ENCODE measurements at places on chromosomes 2 and 18. TPM values are rescaled to one million over a fixed set of nuclear protein-coding genes. Genes with fewer than 3 reads are reported as not detected.

NPHP1 gene
- total RNA-seq: 5.5 TPM

AGBL5 gene
- 7.8 TPM for total RNA-seq

ASPRV1 gene
- 3.5 TPM for total RNA-seq

SERPINB4 gene
- total RNA-seq: not detected

PLA2R1 gene
- total RNA-seq: 2.7 TPM

IL37 gene
- not detected for total RNA-seq

ZNF396 gene
- not detected for total RNA-seq

RGPD4 gene
- total RNA-seq: not detected

LOXHD1 gene
- not detected for total RNA-seq

R3HDM1 gene
- total RNA-seq: 18.1 TPM

LYPD1 gene
- 3.3 TPM for total RNA-seq

DNA sequence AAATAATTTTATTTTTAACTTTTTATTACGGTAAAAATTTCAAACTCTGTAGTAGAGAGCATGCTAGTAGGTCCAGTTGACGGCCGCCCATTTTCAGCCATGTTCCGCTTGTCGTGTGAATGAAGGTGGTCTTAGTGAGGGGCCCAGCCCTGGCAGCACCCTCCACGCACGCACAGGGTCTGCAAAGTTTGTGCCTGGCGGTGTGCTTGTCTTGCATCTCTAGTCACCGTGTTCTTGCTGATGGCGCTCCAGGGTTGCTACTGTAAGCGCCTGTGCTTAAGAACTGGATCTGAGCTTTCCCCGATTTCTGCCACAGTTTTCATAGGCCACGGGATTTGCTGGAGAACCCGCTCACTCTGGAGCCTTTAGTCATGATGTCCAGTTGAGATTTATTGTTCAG is 28.9 kb downstream of the LDLRAD4 start:
- DNase-seq: no peak

DNA sequence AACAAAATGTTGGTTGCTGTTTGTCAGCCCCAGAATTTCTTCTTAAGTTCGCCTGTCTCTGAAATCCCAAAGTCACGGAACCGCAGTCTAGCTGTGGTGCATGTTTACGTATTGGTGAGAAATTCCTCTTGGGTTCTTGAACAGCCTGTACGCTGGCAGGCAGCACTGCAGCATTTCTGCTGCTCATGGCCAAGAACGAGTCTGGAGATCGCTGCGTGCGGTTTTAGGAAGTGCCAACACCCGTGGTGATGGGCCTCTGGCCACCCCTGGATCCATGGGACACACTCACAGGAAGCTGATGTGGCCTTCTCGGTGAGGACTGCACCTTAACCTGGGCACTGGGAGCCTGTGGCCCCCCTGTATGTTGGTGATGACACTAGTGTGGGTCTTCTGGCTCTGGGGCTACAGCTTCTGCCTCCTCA is 23.7 kb downstream of the ASB1 start:
- no peak for DNase-seq

- peak; percentile 52 for DNase-seq
Measured at GRCh38 chr2:28172114-28172898, 220.4 kb upstream of the FOSL2 start.

- no peak for DNase-seq
Measured at GRCh38 chr2:150710916-150711315, 223.4 kb upstream of the RND3 start.

GRCh38 chr2:68968221-68968620 is 6.2 kb upstream of the GKN1 start:
- DNase-seq: no peak

DNA sequence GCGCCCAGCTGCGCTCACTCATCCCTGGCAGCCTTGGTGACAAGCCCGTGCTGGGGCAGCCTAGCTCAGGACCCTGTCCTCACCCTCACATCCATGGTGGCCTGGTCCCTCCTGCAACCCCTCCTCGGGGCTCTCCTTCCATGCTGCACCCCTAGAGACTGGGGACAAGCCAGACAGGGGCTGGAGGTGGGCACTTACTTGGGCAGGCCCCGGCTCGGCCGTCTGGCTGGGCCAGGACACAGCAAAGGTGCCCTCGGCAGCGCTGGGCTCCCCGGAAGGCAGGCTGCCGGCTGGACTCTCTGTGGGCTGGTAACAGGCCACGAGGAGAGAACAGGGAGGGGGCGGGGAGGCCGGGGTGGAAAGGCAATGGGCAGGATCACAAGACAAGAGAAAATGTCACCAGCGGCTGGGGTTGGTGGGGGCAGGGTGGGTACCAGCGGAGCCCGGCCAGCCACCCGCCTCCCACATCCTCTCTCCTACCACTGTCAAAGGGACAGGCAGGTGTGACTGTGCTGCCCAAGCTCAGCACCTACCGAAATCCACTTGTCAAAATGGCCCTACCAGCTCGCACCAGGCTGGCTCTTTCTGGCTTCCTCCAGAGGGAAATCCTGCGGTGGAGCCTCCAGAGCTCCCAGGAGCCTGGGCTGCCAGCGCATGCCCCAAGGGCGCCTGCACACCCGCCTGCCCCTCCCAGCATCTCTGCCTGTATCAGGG is 54.7 kb downstream of the BIN1 start:
- peak; percentile 11 for DNase-seq

- DNase-seq: no peak
Measured at GRCh38 chr2:30162806-30163205, 16.0 kb downstream of the YPEL5 start.

DNA sequence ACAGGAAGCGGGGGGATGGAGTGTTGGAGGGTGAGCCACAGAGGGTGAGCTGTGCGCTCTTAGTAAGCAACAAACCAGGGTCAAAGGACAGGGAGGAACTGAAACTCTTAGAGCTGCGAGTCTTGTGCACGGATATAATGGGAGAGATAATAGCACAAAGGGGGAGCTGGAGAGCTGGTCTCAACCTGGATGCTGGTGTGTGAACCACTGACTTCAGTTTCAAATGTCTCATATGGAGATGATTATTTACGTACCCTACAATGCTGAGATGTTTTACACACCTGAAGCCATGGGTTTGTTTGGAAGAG is 35.9 kb downstream of the PTGR3 start:
- DNase-seq: no peak

DNA sequence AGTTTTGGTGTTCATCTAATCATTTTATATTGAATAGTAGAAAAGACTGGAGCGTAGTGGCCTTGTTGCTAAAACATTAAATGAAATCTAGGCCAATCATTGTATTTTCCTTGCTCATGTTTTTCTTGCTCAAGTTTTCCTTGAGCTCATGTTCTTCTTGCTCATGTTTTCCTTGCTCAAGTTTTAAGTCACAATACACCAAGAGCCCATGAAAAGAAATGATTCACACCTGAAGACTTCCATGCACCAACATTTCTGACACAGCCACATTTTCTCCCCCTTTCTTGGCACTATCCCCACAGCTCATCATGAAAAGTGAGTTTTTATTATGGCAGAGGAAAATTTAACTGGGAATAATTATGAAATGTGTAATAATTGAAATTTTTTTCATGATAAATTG is 92.0 kb downstream of the LRP1B start:
- no peak for DNase-seq

- no peak for DNase-seq
Measured at GRCh38 chr2:222733846-222734702, 62.6 kb downstream of the MOGAT1 start.

- DNase-seq: no peak
Measured at GRCh38 chr18:13051950-13052349, 60.8 kb downstream of the CEP192 start.

DNA sequence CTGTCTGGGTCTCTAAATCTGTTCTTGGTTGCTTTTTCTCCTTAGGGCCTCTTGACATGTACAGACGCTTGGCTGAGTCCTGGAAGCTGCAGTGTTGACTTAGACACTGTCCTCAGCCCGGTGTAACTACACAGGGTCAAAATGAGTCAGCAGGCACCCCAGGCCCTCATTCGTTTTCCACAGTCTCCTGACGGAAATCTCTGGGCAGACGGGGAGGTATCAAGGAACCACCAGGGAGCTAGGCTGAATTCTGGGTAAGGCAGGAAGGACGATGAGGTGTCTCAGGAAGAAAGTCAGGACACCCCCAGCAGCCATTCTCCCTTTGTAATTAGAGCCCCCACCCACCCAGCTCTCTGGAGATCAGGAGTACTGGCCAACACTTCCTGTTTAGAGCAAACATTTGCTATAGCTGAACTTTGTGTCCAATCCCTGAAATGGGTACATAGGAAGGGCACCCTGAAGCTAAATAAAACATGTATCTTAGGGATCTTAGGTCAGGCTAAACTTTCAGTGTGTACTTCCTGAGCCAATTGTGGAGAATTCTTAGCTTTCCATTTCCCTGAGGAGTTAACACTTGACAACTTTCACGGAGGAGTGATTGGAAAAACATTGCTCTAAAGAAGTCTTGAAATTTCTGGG is 23.9 kb upstream of the EPAS1 start:
- DNase-seq: no peak

- DNase-seq: no peak
Measured at GRCh38 chr18:48997985-48998831, 47.4 kb upstream of the SMAD7 start.

GRCh38 chr2:183868707-183869106 is 729.6 kb upstream of the ZNF804A start:
- no peak for DNase-seq

DNA sequence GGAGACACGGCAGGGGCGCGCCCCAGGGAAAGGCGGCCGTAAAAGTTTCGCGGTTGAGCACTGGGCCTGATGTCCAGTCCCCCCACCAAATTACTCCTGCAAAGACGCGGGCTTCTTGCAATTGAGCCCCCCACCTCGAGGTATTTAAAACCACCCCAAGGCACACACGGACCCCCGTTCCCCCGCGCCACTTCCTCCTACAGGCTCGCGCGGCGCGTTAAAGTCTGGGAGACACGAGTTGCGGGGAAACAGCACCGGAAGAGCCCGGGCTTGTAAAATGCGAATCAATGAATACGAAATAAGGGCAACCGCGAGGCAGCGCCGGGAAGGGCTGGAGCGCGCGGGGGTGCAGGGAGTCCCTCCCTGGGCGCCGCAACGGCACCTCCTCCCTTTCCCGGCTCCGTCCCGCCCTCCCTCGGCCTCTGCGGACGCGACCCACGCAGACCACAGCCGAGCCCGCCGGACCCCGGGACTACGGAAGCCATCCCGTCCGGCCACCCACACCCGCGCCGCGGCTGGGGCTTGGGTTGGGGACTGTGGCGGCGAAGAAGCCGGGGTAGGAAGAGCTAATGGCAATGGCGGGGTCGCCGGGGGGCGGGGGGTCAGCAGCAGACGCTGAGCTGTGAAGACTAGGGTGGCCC is 918 bp upstream of the NETO1 start:
- peak; percentile 14 for DNase-seq

DNA sequence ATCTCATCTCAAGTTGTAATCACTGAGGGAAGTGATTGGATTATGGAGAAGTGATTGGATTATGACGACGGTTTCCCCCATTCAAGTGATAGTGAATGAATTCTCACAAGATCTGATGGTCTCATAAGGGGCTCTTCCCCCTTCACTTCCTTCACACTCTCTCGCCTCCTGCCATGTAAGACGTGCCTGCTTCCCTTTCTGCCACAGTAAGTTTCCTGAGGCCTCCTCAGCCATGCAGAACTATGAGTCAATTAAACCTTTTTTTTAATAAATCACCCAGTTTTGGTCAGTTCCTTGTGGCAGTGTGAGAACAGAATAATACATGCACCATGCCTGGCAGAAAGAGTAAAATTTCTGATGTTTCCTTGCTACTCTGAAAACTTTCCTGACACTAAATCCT is 36.6 kb downstream of the CEP68 start:
- no peak for DNase-seq

DNA sequence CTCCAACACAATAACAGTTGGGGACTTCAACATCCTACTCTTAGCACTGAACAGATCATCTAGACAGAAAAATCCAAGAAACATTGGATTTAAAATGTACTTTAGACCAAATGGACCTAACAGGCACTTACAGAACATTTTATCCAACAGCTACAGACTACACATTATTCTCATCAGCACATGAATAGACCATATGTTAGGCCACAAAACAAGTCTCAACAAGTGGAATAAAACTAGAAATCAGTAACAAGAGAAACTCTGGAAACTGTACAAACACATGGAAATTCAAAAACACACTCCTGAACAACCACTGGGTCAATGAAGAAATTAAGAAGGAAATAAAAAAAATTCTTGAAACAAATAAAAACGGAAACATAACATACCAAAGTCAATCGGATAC is 117.5 kb downstream of the ACVR1 start:
- DNase-seq: no peak

GRCh38 chr2:31513553-31513952 is 67.2 kb downstream of the SRD5A2 start:
- DNase-seq: no peak

DNA sequence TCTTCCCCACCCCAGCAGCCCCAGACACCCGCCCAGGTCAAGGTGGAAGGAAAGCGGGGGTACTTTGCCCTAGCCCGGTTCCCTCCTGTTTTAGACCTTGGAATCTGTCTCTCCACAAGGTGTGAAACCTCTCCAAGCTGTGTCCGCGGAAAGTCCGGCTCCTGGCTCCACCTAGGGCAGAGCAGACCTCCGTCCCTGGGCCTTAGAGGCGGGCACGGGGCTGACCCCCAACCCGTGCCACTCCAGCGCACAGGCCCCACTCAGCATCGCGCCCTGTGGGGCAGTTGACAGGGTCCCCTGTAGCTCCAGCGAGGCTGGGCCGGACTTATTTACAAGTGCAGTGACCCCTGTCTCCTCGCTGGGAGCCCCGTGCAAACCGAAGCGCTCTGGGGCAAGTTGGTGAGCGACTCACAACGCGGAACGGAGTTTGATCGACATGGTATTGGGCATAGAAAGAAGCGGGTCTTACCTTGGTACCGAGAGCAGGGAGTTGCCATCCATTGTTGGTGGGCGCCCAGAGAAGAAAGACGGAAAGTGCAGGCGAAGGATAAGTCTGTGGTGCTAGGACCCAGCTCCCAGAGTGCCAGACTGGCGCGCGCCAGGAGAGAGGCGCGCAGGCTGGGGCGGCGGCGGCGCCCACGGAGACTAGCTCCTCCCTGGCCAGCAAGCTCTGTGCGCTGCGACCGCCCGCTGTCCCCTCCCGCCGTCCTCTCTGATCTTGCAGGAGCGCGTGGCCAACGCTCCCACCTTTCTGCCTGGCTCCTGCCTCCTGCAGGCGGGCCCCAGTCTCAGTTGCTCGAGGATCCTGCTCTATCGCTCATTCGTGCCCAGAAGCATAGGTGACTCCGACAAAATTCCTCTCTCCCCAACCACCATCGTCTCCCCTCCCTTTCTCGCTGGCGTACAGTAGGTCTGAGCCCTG is at the start of gene SPHKAP:
TSS of gene SPHKAP (minus strand) at position 590 of the 922 bp plus-strand sequence. CDS start at position 501, 89 bp downstream.
- DNase-seq: peak; percentile 9

GRCh38 chr18:44773640-44774155 is 93.0 kb downstream of the SETBP1 start:
- DNase-seq: no peak

GRCh38 chr2:42238644-42239288 is 69.6 kb downstream of the EML4 start:
- peak; percentile 54 for DNase-seq
